SK-N-SH treated with all-trans-retinoic acid at 6 μM for 48 hours (cell line): ENCODE measurements at places on chromosomes 4 and X.

- no peak for ATAC-seq
Measured at GRCh38 chr4:124945422-124945821, 232.9 kb upstream of the ANKRD50 start.

DNA sequence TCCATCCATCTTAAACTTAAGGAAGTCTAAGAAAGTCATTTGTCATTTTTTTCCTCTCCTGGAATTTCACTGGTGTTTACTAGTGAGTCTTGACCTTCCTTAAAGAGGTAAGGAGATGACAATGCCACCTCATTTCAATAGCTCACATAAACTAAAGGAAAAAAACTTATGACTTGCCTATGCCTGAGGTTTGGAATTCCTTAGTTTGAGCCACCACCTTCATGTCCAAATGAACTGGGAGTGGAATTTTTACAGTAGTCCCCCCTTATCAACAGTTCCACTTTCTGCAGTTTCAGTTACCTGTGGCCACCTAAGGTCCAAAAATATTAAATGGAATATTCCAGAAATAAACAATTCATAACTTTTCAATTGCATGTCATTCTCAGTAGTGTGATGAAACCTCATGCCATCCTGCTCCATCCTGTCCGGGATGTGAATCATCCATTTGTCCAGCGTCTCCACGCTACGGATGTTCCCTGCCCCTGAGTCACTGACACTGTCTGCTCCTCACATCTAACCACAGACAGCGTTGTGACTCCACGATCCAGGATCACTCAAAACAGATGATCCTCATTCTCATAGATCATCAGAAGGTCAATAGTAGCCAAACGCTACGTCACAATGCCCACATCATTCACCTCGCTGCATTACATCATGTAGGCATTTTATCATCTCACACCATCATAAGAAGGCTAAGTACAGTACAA is 177.4 kb downstream of the SH3KBP1 start:
- ATAC-seq, result peak; percentile 93

GRCh38 chrX:123447506-123447905 is 263.4 kb downstream of the GRIA3 start:
- no peak for ATAC-seq

DNA sequence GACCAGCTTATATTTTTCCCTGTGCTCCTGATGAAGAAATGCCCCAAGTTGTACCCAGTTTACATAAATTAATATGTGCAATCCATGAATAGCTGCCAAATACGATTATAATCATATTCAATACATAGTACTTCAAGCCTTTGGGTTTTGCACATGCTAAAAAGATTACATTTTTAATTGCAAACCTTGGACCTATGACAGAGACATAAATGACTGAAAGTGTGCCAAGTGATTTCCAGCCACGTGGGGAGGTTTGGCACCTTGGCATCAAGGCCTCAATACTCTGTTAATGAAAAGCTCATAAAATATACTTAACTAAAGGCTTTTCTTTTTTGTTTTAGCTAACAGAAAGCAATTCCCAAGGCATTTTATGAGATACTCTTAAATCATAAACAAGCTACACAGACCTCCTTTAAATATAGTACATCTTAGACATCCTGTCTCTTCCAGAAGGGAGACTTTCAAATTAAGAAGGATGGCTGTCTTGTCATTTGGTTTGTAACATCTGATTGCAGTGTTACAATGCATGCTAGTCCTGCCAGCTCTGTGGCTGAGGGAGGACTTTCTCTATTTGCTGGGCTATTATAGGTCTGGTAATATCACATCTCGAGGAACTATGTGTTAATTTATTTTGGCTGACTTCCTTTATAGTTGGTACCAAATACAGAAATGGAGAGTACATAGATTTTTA is 404.1 kb downstream of the AFF2 start:
- no peak for ATAC-seq

- ATAC-seq, result no peak
Measured at GRCh38 chr4:103895876-103896465, 176.2 kb upstream of the TACR3 start.

DNA sequence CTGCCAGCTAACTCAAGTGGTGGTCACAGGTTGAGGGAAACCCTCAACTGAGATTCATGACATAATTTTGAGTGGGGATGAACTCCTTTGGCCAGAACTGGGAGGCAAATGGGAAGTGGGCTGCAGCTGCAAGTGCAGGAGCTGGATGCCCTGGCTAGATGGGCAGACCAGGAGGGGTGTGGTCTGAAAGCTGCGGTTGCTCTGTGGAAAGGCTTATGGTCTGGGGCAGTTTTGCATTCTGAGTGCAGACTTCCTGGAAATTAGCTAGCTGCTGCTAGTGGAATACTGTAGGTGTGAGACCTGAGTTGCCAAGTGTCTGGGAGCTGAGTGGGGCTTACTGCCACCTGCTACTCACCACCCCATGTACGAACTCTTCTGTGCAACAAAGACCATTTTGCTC is 52.1 kb upstream of the NAP1L2 start:
- ATAC-seq, result no peak

DNA sequence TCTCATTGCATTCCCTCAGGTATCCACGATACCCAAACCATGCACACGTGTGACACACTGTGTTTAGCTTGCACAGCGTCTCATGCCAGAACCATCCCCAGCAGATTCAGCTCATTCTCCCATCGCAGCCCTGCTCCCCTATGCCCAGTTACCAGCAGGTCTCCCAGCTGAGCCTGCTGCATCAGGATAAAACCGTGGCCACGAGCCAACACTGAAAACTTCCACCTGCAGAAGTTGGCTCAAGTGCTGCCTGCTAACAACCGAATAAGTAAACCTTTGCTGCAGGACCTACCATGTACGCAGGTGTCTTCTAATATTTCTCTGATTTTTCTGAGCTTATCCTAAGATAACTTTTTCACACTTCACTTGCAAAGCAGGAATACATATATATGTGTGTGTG is 120.4 kb upstream of the STS start:
- ATAC-seq, result no peak

- peak; percentile 5 for ATAC-seq
Measured at GRCh38 chrX:45749375-45749774, 548.7 kb upstream of the DIPK2B start.

- ATAC-seq, result peak; percentile 87
Measured at GRCh38 chrX:72029483-72030411, 102.0 kb downstream of the RTL5 start.

DNA sequence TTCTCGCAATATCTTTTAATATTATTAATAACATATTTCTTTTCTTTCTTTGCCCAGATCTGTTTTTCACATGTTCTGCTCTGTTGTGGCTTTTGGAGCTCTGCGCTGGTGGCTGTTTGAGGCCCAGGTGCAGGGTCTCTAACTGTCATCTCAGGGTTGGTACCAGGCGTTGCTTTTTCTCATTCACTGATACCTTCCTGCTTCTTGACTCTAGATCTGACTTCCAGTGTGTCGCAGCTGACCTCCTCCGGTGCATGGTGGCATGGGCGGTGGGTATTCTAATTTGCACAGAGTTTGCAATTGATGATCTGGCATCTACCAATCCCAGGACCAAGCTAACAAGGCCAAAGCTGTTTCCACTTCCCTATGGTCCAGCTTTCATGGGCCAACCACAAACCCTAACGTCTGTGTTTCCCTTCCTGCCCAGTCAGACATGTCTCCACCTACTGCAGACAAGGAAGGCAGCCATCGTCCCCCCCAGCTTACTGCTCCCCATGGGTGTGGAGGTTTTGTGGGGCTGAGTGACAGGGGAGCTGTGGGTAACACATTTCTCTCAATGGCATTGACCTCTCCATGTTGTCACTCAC is 25.2 kb downstream of the LETM1 start:
- ATAC-seq, result no peak

DNA sequence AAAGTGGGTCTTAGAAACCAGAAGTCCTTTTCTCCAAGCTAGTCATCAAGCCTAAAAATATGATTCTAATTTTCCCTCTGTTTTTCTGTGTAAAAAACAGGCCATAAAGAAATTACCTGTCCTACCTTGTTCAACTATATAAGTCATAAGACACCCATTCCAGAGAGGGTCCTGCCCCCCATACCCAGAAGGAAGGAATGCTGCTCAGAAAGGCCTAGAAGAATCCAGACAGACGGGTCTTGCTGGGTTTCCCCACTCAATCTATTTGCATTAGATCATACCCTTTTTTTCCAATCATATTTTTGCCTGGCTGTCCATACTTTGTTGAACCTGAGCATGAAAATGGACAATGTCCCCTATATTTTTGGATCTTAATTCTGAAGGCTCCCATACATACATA is 16.3 kb upstream of the XAGE2 start:
- no peak for ATAC-seq

- no peak for ATAC-seq
Measured at GRCh38 chr4:100986360-100986868, 360.9 kb downstream of the PPP3CA start.

- no peak for ATAC-seq
Measured at GRCh38 chr4:52566136-52567031, 92.7 kb downstream of the USP46 start.

- no peak for ATAC-seq
Measured at GRCh38 chrX:153864101-153864500, 21.9 kb downstream of the L1CAM start.
